ENCODE measurements at places on chromosomes 16 and 17.

DNA sequence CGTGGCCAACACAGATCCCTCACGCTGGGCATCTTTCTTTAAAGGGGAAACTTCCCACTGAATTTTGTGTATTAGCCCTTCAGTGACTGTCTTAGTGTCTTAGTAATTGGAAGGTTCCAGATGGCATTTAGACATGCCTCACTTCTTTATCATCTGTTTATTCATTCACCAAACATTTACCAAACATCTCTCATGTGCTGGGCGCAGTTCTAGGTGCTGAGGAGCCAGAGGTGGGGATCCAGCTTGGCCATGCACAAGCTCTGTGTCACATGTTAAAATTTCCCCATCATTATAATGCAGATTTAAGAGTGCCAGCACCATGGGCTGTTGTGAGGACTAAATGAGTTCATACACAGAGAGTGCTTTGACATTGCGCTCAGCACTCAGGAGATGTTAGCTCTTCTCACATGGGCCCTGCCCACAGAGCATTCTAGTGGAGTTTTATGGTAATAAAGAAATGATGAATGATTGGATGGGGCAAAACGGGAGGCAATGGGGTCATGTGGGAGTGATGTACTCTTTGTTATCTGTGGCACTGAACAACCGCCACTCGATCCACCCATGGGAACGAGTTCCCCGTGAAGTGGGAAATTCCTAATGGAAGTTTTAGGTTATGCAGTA, 119.7 kb downstream of the SNX29 start:
- peak; percentile 13 for DNase-seq

- DNase-seq = peak; percentile 32
Observed at GRCh38 chr16:143047-143446, 4.6 kb upstream of the NPRL3 start.

GRCh38 chr17:1546292-1546922, 16.2 kb downstream of the PITPNA start:
- DNase-seq = no peak

DNA sequence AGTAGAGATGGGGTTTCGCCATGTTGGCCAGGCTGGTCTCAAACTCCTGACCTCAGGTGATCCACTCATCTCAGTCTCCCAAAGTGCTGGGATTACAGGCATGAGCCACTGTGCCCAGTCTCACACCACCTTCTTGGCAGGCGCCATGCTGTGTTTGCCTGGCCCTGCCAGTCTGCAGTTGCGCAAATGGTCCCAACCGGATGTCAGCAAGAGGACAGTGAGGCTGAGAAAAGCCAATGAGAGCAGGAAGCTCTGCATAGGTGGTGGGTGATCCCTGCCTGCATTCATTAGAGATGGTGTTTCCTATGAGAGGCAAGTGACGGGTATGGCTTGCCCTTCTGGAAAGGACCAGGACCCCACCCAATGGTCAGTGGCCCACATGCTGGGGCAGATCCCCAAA, 59.3 kb downstream of the PECAM1 start:
- peak; percentile 86 for DNase-seq

- DNase-seq = no peak
Observed at GRCh38 chr16:12646490-12647274, 157.0 kb downstream of the CPPED1 start.

DNA sequence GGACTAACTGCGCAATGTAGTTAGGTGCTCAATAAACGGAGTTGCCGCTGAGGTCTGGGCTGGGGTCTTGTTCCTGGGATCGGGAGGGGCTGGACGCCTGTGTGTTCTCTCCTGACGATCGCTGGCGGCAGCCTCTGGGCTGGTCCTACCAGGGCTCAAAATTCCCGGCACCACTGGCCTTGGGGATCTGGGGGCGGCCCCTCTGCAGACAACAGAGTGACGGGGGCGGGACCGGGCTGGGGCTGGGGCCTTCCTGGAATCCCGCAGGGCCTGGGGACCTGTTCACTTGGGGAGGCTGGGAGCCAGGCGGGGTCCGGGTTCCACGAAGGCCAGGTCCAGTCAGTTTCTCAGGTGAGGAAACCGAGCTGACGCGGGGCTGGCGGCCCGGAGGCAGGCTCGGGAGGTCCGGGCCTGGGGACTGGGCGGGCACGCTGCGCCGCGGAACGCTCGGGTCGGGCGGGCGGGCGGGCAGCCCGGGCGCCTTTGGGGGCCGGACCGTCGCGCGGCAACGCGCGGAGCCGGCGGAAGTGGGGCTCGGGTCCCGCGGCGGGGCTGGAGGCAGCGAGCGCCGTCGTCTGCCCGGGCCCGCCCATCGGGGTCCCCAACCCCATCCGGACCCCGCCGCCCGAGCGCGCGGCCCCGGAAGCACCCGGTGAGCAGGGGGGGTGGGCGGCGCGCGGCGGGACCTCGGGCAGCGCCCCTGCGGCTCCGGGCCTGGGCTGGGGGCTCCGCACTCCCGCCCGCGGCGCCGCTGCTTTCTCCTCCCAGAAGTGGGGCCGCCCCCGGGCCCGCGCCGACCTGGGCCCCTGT, at the start of gene PIGQ:
PIGQ (plus strand) TSS at position 524 of the 810 bp plus-strand sequence. CDS start 4,107 bp downstream, outside the sequence.
- DNase-seq = peak; percentile 92

DNA sequence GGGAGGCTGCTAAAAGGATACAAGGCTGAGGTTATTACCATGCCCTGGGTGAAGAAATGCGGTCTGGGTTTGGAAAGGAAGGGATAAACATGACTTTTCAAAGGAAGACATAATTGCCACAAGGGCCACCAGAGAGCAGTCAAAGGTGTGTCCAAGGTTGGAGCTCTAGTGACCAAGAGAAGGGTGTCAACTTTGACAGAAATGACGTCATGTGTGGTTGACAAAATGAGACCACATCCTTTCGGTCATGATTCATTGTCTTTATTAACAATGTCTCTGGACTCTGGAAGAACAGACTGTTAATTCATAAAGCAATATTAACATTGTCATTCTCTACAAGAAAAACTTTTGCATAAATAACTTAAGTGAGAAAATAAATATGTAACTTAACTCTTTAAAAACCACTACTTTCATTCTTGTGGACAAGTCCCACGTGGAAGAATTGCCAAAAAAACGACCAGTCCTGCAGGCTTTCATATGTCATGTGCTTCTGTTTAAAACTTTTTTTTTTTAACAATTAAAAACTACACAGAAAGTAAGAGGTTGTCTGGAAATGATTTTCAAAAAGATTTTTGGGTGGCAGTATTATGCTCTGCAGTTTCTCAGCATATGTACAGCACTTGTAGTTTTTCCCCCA, 5.0 kb downstream of the SOST start:
- no peak for DNase-seq

- peak; percentile 37 for DNase-seq
Observed at GRCh38 chr16:61471737-61472136, 564.5 kb downstream of the CDH8 start.

DNA sequence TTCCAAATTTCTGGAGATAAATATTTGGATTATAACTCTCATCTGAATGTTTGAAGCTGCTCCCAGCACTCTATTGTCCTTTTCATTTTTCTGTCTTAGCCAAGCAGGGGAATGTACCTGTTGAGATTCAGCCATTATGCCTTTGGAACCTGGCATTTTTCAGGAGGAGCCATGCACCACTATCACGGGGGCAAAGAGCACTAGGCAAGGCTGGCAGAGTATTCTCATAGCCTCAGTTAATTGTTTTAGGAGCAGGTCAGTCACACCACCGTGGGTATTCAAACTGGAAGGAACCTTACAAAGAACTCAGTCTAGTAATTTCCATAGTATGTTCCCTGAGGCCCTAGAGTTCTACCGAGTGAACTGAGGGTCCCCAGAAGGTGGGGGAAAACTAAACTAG, 348.9 kb downstream of the TMEM114 start:
- DNase-seq = no peak

- DNase-seq = no peak
Observed at GRCh38 chr16:13289515-13289914, 388.1 kb downstream of the SHISA9 start.

GRCh38 chr16:28019218-28019617, 44.3 kb downstream of the GSG1L start:
- DNase-seq = no peak

DNA sequence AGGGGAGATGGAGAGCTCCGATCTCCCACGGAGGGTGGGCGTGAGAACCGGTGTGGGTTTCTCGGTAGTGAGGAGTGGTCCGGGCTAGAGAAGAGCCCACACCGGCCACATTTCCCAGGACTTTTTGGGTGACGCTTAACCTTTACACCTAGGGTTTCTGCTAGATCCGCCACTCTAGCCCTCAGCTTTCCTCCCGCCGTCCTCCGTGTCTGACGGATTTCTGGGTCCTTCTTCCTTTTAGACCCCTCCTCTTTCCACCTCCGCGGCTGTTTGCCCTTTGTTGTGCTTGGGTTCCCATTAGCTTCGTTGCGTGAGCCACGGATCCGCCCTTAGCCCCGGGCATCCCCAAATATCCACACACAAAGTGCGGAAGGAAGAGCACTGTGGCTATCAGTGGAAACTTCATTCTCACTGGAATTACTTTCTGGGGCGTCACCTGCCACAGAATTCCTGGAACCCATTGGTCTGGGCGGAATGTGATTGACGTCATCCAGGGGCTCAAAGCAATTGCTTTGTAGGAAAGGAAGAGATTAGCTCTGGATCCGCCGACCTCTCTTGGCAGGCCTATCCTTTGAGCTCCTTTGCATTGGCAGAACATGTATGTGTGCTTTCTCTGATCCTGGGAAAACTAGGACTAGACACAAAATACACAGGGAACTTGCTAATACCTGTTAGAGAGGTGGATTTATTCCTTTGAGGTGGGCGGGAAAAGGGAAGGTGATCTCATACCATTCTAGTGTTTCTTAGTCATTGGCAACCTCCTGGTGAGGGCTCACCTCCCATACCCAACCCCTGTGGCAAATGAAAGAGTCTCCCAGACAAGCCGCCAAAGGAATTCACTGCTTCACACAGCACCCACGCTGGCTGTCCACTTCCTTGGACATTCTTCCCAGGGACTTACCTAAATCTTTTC, 654 bp downstream of the TNFAIP1 start:
- DNase-seq = peak; percentile 87

DNA sequence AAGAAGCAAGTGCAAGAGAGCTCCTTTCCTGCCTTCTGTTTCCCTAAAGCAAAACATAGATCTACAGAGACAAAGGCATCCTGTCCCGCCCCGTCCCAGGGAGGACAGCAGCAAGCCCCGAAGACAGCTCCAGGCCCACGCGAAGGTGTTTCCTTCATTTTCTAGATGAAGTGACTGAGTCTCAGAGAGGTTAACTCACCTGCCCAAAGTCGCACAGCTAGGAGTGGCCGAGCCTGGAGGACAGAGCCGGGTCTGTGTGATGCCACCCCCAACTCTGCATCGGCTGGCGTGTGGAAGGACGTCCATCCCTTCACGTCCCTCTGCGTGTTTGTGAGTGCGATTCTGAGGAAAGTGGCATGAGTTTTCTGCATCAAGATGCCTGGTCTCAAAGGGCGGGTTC, 187.2 kb upstream of the CHMP6 start:
- DNase-seq = peak; percentile 53

DNA sequence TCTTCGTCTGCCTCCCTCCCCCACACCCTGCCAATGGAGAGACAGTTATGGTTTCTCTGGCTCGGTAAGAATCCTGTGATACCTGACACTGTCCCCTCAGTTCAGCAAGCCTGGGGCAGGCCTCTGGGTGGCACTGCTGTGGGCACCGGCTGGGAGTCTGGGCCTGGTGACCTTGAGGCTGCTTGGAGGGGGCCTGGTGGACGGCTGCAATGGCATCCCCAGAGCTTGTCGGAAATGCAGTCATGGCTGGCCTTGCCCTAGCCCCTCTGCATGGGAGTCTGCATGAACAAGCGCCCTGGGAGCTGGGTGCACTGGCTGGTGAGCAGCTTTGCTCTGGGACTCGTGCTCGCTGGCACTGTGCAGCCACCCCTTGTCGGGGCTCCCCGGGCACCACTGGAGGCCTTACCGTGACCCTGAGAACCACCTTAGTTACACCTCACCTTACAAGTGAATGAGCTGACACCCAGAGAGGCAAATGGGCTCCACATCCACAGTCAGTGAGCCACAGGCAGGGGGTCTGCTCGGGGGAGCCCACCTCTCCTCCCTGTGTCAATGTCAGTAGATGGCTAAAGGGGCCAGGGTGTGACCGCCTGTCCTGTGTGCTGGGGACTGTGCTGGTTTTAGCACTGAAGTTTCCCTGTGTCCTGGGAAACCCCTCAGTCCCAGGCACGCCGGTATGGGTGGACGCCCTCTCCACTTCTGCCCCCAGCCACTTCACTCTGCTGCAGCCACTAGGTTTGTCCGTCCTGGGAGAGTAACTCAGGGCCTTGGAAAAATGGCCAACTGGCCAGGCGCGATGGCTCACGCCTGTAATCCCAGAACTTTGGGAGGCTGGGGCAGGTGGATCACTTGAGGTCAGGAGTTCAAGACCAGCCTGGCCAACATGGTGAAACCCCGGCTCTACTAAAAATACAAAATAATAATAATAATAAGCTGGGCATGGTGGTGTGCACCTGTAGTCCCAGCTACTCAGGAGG, 1.4 kb downstream of the LGALS3BP start:
- DNase-seq = no peak

GRCh38 chr16:68737046-68737729, at the start of gene CDH1:
TSS of gene CDH1 (plus strand) at chr16:68737292. CDS start at chr16:68737416, 124 bp downstream.
- peak; percentile 79 for DNase-seq

DNA sequence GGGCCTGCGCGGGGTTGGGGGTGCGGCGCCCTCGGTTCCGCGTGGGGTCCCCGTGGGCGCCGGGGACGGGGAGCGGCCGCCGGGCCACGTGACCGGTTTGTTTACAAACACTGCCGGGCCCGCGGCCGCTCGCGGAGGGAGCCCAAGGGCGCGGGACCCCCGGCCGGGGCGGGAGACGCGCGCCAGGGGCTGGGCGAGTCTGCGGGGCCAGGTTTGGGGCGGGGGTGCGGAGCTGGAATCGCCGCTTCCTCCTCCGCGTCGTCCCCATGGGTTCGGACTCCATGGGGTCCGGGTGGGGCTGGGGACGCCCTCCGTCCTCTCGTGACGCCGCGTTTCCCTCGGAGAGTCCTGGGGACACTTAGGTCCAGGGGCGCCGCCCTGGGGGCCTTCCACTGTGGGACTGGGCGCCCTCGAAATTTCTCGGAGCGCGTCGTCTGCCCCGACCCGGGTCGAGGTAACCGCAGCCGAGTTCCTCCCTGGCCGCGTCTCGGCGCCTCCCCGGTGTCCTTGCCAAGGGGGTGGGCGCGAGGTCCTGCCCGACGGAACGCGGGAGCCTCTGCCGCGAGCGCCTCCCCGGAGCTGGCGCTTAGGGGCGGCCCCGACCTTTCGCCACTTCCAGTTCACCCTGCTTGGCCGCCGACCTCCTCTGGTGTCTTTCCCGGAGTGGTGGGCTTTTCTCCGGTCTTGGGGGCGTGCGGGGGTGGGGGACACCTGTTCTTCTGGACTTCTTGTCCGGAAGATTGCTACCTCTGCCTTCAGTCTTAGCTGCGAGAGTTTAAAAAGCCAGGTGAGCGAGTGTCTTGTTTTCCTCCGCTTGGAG, 684 bp downstream of the YPEL2 start:
- peak; percentile 91 for DNase-seq

DNA sequence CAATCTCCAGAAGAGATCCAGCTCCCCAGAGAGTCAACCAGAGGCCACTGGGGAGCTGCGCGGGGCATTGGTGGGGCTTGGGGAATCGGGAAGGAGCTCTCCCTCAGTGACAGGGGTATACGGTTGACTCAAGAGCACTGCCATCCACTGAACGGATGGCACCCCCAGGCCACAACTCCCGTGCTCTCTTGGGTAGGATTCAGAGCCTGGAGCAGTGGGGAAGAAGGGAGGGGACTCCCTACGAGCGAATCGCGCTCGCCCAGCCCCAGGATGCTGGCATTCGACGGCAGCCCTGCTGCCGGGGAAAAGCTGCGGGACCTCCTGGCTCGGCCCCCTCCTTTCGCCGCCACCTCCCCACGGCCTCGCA, 473 bp upstream of the TPPP3 start:
- DNase-seq = peak; percentile 69
